ENCODE measurements at places on chromosomes 6 and 20. TPM values are rescaled to one million over a fixed set of nuclear protein-coding genes. Genes with fewer than 3 reads are reported as not detected.

- no peak for DNase-seq
Measured at GRCh38 chr20:23127506-23128279, 41.6 kb upstream of the CD93 start.

GRCh38 chr6:15207923-15208322, 37.9 kb upstream of the JARID2 start:
- DNase-seq, result no peak

DNA sequence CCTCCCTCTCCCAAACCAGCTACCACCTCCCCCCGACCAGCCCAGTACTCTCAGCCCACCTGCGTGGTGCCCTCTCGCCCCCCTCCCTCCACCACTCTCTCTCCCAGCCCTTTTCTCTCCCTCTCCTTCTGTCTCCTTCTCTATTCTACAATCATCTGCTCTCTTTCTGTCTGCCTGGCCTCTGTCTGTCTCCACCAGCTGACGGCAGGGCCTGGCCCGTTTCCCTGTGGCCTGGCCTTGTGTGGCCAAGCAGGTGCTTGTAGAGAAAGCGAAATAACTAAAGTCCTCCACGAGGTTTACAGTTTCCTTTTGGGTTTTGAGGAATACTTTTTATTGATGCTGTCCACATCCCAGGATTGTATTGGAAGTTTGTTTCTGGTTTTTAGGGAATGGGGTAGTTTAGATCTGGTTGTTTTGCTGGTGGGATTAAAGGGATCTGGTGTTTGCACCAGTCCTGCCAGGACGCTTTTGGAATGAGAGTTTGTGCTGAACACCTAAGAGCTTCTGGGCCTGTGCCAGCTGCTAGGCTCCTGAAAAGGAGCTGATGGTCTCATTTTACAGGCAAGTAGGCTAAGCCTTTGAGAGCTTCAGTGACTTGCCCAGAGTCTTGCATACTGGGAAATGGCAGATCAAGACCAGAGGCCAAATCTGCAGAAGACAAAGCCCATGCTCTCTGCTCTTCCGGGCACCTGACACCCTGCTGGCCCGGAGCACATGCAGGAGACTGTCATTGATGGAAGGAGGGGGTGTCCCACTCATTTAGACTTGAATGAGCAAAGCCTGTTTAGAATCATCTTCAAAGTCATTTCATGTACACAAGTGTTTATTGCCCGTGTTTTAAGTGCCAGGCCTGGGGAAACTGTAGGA, 161.7 kb downstream of the SYCP2 start:
- DNase-seq, result no peak

DNA sequence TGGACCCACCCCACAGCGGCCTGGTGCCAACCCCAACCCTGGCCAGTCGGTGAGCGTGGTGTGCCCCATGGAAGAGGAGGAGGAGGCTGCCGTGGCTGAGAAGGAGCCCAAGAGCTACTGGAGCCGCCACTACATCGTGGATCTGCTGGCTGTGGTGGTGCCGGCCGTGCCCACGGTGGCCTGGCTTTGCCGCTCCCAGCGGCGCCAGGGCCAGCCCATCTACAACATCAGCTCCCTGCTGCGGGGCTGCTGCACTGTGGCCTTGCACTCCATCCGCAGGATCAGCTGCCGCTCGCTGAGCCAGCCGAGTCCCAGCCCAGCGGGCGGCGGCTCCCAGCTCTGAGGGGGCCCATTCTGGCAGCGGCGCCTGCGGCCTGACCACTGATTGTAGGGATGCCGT, 23.2 kb downstream of the SDCBP2 start:
- no peak for DNase-seq

DNA sequence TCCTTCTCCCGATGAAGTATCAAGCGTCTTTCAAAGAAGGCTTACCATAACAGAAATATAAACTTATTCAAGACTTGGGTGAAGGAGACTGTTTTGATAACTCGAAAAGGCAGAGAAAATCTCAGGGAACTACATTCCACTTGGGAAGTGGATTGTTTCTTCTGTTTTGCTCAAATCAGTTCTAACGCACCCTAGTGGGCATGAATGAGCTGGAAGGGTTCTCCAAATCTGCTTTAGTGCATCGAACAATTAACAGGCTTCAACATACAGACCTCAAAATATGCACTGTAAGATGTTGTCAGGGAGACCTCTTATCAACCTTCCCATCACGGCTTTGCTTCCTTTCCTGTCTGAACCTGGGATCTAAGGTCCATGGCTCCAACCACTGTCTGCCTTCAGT, 392.5 kb downstream of the CD83 start:
- no peak for DNase-seq

DNA sequence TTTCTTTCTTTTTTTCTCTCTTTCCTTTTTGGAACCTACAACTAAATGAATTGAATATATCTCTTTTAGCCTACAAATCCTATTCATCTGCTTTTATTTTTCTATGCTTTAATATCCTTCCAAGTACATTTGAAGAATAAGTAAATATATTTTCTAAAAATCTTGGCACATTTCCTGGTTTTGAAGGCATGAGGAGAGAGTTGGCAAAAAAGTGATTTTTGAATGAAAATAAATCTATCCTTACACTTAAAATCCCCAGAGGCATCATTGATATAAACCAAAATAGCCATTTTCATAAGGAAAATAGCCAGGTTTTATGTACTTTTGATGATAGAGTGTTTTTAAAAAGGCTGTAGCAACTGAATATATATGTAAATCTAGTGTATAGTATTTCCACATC, 69.0 kb downstream of the SAMD5 start:
- no peak for DNase-seq

GRCh38 chr6:11774426-11774825, 4.2 kb downstream of the ADTRP start:
- no peak for DNase-seq

DNA sequence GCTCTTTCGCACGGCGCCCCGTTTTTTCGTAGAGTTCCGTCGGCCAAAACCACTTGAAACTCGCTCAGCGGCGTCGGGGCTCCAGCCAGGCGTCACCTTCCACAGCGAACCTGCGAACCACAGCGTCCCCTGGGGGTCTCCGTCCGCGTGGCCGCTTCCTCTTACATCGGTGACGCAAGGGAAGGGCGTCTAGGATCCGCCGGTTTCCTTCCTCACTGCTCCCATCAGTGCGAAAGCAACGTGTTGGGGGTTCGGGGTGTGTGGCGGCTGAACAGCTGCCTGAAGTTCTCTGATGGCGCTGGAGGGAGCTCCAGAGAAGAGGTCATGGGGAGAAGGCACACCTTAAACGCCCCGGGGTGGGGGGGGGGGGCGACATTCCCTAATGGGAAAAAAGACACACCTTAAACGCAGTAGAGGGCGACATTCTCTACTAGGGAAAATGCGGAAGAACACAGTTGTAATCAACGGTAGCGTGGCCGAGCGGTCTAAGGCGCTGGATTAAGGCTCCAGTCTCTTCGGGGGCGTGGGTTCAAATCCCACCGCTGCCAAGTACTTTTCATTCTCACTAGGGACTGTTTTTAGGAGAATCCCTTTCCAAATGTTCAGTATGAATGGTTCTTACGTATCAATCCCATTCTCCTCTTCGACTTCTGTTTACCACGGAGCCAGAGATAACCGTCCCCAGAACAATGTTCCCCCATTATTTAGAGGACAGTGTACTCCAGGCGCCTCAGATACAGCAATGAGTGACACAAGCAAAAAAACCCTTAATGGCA, 16.4 kb downstream of the ZNF311 start:
- peak; percentile 74 for DNase-seq

DDX43 gene
- 0.88 TPM for total RNA-seq

MTFR2 gene
- 20.4 TPM for total RNA-seq

COQ3 gene
- 7.5 TPM for total RNA-seq

Data from activated CD4-positive, alpha-beta memory T cell treated with anti-CD3 and anti-CD28 coated beads, Interleukin-2, amount 10 ng/mL, durations not matched to agents 7 days and 5 days (primary cell).